CD4-positive, alpha-beta T cell treated with Interleukin-6 at 100 ng/mL for 8 hours (primary cell): ENCODE measurements at places on chromosomes 1 and 21.
A peak's percentile ranks its signal among the peaks of the same experiment; 100 is the strongest.

- DNase-seq: no peak
Observed at GRCh38 chr21:25334046-25334730, 273.1 kb downstream of the MRPL39 start.

GRCh38 chr1:234537236-234537635, 58.3 kb upstream of the TARBP1 start:
- no peak for DNase-seq

DNA sequence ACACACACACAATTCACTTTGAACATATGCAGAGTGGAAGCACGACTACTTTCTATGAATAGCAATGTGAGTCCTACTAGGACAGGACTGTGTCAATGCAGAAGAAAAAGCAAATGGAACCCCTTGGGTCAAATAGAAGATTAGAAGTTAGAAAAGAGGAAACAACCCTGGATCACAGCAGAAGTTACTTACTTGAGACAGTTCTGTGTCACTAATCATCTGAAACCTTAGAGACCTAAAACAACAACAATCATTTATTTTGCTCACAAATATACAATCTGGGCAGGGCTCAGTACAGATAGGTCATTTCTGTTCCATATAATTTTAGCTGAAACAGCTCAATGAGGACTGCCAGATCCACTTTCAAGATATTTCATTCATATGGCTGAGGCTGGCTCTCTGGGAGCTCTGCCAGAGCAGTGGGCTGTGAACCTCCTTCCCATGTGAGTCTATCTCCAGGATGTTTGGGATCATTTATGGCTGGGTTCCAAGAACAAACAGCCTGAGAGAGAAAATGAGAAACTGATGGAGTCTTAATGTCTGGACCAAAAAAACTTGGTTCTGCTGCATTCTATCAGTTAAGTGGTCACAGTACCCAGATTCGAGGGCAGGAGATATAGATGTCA, 42.5 kb upstream of the IL10 start:
- DNase-seq: no peak

- no peak for DNase-seq
Observed at GRCh38 chr1:225674381-225674780, 21.5 kb upstream of the ENAH start.

DNA sequence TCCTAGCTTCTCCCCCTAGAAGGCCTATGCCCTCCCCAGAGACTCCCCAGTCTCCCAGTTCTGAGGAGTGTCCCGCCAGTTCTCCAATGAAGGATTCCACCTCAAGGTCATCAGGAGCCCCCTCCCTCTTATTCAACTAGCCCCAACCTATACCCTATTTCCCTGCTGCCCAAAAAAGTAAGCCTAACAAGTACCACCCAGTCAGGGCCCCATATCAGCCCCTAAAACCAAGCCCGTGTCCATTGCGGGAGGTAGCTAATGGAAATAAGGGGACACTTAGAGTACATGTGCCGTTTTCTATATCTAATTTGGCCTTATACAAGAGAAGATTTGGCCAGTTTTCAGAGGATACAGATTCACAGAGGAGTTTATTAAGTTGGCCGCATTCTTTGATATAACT, 416.2 kb downstream of the MATN1 start:
- no peak for DNase-seq

GRCh38 chr1:28241638-28242241, 5.8 kb downstream of the ATP5IF1 start:
- DNase-seq: no peak

- DNase-seq: no peak
Observed at GRCh38 chr1:65541161-65541560, 120.7 kb downstream of the LEPR start.

DNA sequence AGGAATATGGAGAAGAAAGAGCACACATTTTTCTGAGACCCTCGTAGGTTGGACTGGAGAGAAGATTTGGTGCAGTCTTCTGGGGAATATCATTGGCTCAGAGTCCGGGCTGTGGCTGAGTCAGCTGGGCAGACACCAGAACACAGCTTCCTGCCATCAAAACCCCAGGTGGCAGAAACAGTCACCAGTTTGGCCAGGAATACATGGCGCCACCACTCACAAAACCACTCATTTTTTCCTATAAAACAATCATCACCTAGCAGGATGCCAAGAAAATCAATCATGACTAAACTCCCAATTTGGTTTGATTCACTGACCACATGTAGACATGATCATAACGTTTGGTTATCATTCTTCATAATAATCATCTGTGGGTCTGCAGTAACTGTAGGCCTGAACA, 178.1 kb upstream of the PBX1 start:
- DNase-seq: no peak

DNA sequence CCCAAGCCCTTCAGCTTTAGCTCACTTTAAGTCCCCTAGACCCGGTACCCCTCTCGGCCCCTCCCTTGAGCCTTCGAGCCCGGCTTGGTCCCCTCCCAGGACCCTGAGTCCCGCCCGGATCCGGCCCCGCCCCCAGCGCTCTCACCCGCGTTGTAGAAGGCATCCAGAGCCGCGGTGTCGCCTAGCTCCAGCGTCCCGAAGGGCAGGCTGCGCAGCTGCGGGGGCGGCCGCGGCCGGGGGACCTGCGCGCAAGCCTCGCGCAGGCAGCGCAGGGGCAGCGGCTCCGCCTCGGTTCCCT, 699 bp downstream of the MAP3K6 start:
- peak; percentile 65 for DNase-seq

GRCh38 chr1:247906504-247907047, 11.2 kb downstream of the OR2W3 start:
- peak; percentile 5 for DNase-seq

GRCh38 chr21:20728691-20729090, 269.5 kb upstream of the NCAM2 start:
- DNase-seq: no peak

DNA sequence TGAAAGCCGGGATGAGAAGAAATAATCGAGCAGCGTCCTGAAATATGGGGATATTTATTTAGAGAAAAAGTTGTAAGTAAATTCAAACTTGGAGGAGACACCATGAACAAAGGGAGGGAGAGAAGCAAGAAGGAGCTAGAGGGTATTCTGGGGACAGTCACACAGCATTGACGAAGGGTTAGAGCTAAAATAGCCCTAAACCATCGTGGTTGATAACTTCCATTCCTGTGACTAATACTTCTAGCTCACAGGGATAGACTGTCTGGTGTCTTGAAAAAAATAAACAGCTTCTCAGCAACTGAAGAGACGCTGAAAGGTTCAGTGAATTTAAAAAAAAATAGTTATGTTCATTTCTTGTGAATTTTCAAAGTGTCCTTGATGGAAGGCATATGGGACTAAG, 86.7 kb downstream of the LRRC53 start:
- no peak for DNase-seq

DNA sequence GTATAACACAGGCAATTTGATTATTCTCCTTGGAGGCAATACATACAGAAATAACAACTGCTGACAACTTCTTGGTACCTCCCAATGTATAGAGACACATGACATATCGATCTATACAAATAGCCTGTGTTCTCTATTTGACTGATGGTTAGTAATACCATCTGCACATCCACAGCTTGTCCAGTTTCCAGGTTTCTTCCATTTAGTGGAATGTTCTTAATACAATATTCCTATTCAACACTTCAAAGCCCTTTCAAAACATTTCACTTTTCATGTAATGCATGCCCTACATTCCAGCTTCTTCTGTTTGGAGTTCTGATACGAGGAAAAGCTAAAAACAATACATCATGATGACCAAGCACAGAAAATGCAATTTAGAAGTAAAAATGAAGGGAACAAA, 37.0 kb upstream of the GORAB start:
- no peak for DNase-seq

- peak; percentile 74 for DNase-seq
Observed at GRCh38 chr1:110203021-110203661, 7.0 kb upstream of the KCNC4 start.

DNA sequence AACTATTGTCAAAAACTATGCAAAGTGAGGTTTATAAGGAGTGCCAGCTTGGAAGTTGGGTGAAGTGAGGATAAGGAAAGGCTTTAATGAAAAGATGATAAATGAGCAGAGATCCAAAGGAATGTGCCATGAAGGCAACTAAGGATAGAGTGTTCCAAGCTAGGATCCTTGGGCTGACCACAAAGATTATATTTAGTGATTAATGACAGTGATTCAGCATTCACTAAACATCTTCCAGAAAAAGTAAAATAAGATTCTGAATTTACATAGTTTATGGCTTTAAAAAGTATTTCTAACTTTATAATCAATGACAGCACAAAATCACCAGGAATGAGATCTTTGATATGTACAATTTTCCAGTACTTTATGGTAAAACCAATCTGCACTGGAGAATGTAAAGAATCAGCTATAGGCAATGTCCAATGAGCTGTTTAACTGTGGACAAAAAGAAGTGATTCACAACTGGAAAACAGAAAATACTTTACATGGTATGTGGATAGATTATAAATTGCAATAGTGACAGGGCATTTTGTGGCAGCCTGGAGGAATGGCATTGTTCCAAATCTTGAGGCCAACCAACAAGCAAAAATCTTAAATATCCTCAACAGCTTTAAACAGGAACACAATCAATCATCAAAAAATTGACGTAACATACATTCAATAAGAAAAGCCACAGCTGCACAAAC, 91.2 kb upstream of the KCTD3 start:
- DNase-seq: no peak

GRCh38 chr1:151039521-151039920, 3.1 kb downstream of the BNIPL start:
- no peak for DNase-seq

DNA sequence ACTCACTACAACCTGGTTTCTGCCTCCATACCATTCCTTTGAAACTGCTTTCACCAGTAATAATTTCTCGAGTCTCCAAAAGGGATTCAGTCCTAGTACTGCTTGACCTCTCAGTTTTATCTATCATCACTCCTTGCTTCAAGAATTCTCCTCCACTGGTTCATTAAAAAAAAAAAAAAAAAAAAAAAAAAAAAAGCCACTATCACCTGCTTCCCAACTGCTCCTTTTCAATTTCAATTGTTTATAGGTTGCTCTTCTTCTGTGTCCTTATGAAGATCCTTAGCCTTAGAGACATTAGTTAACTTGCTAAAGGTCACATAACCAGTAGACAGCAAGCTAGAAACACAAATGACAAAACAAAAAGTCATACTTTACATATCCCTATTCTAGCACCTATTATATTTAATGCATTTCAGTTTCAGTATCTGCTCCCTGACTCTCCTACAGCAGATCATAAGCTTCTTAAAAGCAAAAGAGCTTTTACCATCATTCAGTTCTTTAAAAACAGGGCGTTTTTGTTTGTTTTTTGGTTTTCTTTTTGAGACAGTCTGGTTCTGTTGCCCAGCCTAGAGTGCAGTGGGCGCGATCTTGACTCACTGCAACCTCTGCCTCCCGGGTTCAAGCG, 7.1 kb downstream of the NRDC start:
- DNase-seq: no peak

GRCh38 chr21:37463083-37463801, 96.7 kb downstream of the DYRK1A start:
- DNase-seq: peak; percentile 16

DNA sequence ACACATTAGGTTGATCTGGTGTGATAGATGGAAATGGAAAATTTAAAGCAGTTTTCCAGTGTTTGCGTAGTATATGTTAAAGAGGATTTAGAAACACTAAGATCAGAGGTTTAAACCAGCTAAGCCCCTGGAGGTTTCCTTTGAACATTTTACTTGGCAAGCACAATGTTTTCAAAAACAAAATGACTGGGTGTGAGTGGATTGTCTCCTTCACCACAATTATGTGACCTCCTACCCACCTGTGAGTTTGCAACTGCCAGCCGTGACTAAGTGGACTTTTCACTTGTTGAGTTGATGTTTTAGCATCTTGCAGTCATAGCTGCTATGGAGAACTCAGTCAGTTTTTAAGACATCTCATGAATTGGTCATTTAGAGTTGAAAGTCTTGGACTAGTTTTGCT, 4.7 kb downstream of the CCDC190 start:
- DNase-seq: no peak

DNA sequence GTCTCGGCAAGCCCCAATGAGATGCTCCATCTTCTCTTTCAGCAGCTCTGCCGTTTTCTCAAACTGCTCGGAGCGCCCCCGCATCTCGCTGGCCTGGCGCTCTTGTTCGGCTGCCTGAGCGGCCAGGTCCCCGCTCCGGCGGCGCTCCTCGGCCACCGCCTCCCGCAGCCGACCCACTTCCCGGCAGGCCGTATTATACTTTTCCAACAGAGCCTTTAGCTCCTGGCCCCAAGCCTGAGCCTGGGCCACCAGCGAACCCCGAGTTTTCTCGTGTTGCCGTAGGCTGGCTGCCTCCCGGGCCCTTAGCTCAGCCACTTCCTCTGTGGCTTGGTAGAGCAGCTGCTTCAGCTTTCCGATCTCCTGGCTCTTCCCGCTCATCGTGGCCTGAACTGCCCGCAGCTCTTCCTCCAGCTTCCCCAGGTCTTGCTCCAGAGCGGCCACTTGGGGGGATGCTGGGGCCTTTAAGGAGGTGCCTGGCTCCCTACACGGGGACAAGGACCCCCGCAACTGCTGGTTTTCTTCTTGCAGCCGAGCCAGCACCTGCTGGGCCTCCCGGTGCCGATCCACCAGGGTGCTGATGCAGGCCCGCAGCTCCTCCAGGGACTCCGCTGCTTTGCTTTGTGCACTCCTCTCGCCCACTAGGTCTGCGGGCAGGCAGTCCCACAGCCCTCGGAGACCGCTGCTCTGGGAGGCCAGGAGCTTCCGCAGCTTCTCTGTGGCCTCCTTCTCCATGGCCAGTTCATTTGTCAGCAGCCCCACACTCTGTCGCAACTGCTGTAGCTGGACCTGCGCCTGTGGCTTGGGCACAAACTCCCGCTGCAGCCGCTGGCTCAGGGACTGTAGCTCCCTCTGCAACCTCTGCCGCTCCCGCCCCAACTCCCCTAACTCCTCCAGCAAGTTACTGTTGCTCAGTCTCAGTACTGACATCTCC, 13.4 kb upstream of the PIAS3 start:
- DNase-seq: peak; percentile 23

- DNase-seq: no peak
Observed at GRCh38 chr1:39158327-39159086, 46.0 kb upstream of the MACF1 start.

DNA sequence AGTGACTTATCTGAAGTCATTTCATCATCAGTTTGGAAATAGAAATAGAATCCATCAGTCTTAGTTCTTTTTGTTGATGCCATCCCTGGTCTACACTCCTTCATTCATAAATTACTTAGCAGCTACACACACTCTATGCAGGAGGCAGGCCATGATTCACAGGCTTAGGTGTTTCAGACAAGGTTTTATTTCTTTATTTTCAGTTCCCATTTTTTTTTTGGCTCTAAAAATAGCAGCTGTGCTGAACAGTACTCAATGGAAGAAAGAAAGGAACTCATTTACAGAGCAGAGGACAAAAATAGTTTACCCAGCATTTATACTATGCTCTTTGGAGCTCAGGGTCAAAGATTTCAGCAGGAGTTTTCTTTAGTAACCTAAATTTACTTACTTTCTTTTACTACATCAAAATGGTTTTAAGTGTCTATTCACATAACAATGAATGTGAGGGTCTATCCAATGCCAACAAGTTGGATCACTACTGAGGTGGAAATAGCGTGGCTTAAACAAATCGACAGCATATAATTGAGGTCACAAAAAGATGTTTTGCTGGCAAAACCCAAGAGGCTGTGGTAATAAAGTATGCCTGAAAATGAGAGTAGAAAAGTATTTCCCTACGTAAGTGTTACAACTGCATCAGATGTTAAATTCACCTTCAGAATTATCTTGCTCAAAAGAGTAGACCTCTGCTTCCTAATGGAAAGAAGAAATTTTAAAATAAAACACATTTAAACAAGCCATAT, 7.7 kb downstream of the KRTAP19-8 start:
- no peak for DNase-seq

- DNase-seq: no peak
Observed at GRCh38 chr1:214496126-214496525, 55.3 kb downstream of the PTPN14 start.
